ENCODE measurements at places on chromosomes 2 and 18.

- peak; percentile 23 for DNase-seq
These were observed 26.3 kb downstream of the MRPL35 start for GRCh38 chr2:86225581-86225980.

DNA sequence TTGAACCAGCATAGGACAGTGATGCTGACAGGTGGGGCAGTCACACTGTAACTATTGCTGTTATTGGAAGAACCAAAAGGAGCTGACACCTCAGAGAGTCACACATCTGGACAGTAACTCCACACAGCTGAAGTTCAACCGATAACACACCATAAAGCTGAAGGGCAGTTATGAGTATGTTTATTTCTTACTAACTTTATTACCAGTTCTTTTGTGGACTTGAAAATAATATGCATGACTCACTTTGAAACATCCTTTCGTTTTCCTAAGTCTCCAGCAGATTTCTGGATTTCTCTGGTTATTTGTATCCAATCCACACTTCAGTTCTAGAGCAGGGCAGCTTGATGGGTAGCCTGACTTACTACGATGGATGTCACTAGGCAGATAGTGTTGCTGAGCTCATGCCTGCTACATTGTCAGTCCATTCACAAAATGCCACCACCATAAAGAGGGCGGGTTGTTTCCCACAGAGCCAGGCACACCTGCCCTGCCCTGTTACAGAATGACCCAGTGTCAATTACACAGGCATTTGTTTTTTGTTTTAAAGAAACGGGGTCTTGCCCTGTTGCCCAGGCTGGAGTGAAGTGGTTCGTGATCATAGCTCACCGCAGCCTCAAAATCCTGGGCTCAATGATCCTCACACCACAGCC lies 8.4 kb upstream of the AGBL5 start:
- DNase-seq = no peak

GRCh38 chr2:121155502-121156056 lies 129.4 kb downstream of the TFCP2L1 start:
- DNase-seq = no peak

DNA sequence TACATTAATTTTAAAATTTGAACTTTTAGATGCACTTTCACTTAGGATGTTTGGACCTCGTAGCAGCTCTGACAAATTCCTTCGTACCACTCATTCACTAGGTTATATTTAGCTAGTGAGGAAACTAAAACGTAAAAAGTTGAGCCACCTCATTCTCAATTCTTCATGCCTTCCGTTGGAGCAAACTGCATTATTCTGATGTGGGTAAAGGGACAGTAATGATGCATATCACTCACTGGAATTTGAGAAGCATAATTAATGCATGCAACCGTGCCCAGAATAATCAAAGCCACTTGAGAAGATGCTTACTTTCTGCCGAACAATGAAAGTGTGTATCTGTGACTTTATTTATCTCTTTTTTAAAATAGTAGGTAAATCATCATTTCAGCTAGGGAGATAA lies 2.2 kb downstream of the CNOT9 start:
- no peak for DNase-seq

- no peak for DNase-seq
These were observed 106.2 kb upstream of the ZFP36L2 start for GRCh38 chr2:43332653-43333052.

DNA sequence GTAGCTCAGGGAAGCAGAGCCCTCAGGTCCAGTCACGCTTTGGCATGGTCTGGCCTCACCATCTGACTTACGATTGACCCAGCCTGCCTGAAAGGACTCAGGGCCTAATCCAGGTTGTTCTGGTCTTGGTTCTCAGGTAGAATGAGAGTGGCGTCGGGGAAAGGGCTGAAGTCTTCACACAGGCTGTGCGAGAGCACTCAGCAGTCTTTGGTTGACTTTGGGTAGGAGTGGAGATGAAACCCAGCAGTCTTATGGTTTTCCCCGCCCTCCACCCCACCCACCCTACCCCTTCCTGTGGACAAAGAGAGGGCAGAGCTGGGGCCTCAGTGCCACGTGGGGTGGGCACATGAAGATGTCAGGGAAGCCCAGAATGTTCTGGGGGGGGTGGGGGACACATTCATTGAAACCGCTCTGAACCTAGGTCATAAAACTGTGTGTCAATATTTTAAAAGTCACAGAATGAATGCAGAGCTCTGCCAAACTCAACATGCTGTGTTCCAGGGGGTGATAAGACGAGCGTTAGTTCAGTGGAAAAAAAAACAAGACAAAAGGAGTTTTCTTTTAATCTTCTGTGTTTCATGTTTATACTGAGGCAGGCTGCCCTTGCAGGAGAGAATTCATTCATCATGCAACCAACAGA lies 58.6 kb upstream of the ALPP start:
- no peak for DNase-seq

DNA sequence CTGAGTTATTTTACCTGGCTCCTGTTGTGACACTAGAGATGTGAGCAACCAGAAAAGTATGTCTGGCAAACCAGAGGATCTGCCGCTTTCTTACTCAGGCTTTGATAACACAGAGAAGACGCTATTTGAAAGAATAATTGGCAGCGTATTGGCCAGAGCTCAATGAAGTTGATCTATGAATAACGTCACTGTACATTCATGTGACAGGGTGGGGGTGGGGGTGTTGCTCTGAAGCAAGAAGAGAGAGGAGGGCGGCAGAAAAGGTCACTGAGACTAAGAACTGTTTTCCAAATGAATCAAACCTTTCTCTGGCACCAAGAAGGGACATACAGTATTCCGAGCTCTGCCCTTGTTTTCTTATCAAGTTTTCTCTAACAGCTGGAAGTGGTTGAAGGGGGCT lies 1.7 kb upstream of the ONECUT2 start:
- no peak for DNase-seq

GRCh38 chr18:35376742-35377695 lies at the start of gene ZNF396:
ZNF396 (minus strand) TSS chr18:35377337; CDS start chr18:35374292, 3,045 bp downstream.
- DNase-seq = peak; percentile 54

DNA sequence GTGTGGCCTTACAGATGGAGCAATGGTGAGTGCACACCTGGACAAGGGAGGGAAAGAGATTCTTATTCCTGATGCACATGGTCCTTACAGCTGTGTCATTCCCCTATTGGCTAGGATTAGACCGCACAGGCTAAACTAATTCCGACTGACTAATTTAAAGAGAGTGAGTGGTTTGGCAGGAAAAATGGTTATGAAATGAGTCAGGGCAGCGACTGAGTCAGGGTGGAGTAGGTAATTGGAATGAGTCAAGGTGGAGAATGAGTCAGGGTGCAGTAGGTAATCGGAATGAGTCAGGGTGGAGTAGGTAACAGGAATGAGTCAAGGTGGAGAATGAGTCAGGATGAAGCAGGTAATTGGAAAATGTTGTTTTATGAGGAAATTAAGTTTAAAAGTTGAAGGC lies 1353.7 kb upstream of the LRRTM1 start:
- DNase-seq = no peak

GRCh38 chr18:77472509-77472908 lies 222.9 kb downstream of the GALR1 start:
- DNase-seq = no peak

DNA sequence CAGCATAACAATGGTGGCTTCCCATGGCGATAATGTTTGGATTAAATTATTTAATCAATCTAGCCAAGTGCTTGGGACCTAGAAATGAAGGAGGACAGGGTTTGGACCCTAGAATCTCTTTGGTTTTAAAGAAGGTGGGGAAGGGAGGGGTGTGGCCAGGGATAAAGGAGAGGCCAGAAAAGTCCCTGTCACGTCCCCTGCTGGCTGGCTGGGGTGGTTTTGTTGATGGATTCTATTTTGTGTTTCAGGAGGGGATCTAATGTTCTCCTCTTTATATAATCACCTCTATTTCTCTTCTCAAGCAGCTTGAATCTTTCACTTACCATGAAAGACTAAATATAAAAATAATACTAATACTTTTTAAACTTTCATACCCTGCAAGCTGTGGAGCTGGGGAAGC lies 52.6 kb upstream of the GALR1 start:
- DNase-seq = no peak

GRCh38 chr2:171402906-171403580 lies 30.7 kb downstream of the METTL8 start:
- no peak for DNase-seq

DNA sequence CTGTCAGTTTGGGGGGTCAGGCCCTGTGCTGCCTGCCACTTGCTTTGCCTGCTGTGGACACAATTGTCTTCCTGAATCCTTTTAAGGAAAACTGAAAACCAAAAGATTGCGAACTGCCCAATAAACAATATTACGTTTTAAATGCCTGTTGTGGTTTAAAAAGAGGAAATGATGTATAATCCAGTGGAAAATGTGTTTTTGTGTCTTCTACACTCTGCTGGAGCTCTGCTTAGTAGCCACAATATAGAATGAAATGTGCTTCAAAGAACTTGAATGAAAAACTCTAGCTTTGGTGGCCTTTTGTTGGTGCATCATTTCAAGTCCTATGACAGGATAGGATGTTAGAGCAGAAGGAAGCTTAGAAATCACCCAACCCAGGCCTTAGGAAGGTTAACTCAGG lies 23.2 kb upstream of the CABYR start:
- DNase-seq = no peak

- DNase-seq = no peak
These were observed 422.6 kb upstream of the SETBP1 start for GRCh38 chr18:44258086-44258485.

- DNase-seq = no peak
These were observed 107.4 kb downstream of the POLR1A start for GRCh38 chr2:85998071-85998991.

DNA sequence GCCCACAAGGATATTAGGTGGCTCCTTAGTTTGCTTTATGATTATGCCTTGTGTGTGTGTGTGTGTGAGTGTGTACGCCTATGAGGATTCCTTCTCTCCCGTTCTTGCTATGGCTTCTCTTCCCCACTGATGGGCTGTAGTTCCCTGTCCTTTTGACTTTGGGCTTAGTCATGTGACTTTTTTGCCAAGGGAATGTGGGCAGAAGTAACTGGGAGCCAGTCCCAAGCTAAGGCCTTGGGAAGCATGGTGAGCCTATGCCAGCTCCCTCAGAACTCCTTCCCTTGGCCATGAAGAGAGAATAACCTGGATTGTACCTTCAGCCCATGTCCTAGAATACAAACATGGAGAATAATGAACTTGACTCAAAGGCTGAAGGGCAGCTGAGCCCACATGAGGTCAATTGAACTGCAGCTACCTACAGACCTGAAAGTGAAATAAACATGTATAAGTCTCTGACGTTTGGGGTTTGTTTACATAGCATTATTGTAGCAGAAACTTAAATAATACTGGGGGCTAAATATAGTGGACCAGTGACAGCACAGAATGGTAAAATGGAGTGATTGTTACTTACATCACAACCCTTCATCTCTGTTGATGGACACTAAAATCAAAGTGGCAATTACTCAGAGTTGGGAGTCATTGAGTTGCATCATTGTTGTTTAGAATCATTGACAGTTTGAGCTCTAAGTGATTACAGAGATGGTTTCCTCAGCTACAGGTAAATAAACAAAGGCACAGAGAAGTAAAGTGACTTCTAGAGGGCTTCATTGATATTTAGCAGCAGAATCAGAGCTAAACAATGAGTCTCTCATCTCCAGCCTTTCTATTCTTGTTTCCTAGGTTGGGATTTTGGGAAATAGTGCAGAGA lies 15.3 kb upstream of the IL36G start:
- no peak for DNase-seq

- DNase-seq = no peak
These were observed 209.7 kb upstream of the SIX2 start for GRCh38 chr2:45218931-45219339.

DNA sequence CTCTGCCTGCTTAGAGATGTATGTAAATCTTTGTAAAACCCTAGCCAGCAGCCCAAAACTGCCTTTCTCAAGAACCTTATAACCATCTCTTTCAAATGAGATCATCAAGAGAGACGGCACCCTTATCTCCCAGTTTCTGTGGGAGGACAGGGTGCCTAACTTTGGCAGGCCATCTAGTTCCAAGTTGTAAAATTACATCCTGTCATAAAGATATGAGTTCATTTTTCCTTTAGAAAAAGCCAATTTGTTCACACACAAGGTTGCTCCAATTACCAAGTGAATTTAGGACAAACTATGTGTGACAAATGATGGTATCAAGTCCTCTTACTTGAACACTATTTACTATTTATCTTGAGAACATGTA lies 65.3 kb downstream of the MEMO1 start:
- no peak for DNase-seq

GRCh38 chr2:71129114-71129901 lies 721 bp downstream of the MCEE start:
- no peak for DNase-seq

GRCh38 chr2:105865222-105865913 lies 120.7 kb downstream of the NCK2 start:
- no peak for DNase-seq

DNA sequence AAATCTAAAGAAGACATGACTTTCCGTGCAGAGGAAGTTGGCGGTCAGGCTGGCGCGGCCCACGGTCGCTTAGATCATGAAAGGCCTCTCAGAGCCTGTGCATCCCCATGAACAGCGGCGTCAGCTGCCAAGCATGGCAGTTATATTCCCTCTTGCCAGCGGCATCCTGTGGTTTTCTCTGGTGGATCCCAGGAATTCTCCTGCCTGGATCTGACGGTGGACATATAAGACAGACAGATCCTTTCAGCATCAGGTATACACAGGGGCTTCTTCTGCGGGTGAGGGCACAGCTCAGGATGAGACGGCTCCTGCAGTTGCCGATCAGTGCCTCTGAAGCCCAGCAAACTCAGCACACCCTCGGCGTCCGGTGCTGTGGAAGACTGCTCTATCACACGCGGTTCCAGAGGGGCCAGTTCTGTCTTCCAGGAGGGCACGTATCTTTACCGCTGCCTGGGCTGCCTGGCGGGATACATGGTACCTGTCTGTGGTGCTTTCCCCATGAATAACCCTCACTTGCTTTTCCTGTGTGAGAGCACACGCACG lies 157.8 kb downstream of the LDLRAD4 start:
- DNase-seq = peak; percentile 34

DNA sequence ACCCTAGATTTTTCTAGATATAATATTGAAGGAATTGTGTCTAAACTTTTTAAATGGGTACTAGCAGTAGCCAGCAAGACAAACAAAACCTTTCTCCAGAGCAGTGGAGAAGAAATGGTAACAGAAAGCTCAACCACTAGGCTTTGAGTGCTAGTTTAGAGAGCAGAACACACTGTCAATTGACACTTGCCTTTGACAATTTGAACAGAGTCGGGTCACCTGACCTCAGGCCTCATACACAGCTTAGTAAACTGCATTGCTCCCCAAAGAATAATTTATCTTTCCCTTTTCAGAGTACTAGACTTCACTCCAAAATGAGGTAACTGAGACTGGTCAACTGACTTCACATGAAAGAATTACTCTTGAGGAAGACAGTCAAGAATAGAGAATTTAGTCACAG lies 48.6 kb downstream of the FIGN start:
- DNase-seq = no peak

- DNase-seq = no peak
These were observed 528.6 kb upstream of the ID2 start for GRCh38 chr2:8153258-8153718.

Data from activated T-cell treated with anti-CD3 and anti-CD28 coated beads for 4 hours (primary cell).